CD4-positive, alpha-beta T cell treated with Interleukin-17A for 1 hour (primary cell): ENCODE measurements at places on chromosomes 1 and 21.
A peak's percentile ranks its signal among the peaks of the same experiment; 100 is the strongest.

DNA sequence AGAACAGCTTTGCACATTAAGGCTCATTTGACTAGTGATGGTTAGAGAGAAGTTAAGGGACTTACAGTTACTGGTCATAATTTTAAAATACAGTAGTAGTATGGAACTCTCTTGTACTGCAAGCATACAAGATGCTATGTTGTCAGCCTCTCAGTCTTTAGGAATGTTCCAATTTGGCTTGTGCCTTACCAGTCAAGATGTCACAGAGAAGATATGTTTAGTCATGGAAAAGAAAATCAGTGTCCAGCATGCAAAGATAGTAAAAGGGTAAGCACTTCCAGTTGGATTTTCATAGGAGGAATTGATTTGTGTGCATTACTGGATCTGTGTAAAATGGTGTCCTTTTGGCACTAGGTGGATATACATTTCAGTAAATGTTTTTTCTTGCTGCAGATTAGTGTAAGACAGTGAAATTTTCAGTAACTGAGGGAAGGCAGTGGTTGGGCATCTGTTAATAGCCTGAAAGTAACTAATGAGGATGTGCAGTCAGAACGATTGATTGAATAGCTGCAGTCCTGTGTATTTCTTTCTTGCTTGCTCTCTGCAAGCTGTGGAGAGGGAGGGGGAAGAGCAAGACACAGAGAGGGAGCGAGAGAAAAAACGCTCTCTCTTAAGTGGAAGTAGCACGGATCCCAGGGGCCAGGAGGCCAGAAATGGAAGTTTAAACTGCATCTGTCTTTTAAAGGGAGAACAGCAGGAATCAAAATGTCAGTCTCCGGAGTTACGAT, 108.2 kb downstream of the CLEC20A start:
- DNase-seq: no peak

DNA sequence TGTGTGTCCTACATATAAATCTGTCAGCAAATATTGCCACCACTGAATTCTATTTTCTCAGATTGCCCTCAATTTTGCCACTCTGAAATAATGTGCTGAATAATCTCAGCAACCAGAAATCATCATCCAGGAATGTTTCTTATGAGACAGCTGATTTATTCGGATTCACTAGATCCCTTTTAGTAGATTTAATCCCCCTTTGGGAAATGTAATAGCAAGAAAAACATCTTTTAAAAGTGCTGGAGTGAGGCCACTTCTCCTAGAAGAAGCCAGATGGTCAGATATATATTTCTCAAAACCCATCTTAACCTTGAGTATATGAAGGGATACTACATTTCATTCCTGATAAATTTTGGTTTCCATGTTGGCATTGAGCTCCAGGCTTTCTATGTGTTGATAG, 327.7 kb downstream of the SMYD3 start:
- DNase-seq: no peak

GRCh38 chr1:220943319-220943996, 64.2 kb downstream of the HLX start:
- no peak for DNase-seq

- DNase-seq: no peak
These were observed 16.7 kb upstream of the PLEKHA6 start for GRCh38 chr1:204376465-204376864.

GRCh38 chr1:240091614-240092300, at the start of gene FMN2:
FMN2 (plus strand) TSS chr1:240091883; CDS start chr1:240092110, 227 bp downstream.
- DNase-seq: no peak

GRCh38 chr1:48931506-48932192, 155.0 kb upstream of the BEND5 start:
- DNase-seq: no peak

- DNase-seq: no peak
These were observed 83.6 kb downstream of the GALNT2 start for GRCh38 chr1:230150615-230151014.

- DNase-seq: no peak
These were observed 38.6 kb upstream of the CPLANE2 start for GRCh38 chr1:16275591-16275990.

GRCh38 chr1:59556398-59556797, 258.4 kb upstream of the HOOK1 start:
- no peak for DNase-seq

GRCh38 chr1:71565831-71566230, 485.0 kb upstream of the ZRANB2 start:
- no peak for DNase-seq

GRCh38 chr1:57384284-57384683, 39.6 kb downstream of the DAB1 start:
- DNase-seq: no peak

DNA sequence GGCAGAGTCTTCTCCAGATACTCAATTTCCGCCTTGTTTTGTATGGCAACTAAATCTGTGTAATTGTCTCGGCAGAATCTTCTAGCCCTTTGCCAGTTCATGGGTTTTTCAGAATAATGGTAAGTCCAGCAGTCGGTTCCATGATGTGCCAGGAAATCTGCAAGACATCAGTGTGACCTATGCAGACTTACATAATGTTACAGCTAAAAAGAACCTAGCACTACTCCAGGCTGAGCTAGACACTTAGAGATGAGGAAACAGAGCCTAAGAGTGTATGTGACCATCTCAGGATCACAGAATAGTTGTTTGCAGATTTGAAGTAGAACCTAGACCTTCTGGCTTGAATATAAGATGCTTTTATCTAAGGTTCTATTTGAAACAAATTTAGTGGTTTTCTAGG, 2.8 kb downstream of the SELL start:
- peak; percentile 31 for DNase-seq

DNA sequence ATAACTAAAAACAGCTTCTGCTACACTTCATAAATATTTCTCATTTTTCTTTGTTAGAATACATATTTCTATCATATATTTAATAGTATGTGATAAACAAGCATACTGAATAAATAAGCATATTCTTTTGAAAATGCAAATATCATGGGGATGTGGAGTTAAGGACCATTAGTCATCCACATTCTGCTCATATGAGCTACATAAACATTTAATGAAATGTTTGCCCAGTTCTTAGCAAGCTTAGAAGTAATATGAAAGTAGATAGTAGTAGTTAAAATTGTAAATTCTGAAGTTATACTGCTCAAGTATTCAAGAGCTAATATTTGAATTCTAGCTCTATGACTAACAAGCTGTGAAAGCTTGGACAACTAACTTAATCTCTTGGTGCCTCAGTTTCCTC, 10.1 kb upstream of the GORAB start:
- no peak for DNase-seq

DNA sequence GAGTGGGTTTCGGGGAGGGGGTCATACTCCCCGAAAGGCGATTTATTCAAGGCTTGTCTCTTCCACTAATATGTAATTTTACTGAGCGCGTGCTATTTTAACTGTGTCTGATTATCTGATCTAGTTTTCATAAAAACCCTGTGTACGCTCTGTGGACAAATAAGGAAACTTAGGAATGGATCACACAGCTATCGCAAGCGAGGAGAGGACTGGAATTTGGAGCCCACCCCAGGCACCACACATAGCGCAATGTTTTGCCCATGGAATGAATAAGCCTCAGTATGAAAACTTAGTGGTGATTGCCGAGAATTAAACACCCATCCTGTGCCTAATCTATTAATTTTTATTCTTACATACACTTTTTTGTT, 9.8 kb upstream of the RAB42 start:
- no peak for DNase-seq

GRCh38 chr21:38376235-38376634, 119.4 kb downstream of the KCNJ15 start:
- no peak for DNase-seq

DNA sequence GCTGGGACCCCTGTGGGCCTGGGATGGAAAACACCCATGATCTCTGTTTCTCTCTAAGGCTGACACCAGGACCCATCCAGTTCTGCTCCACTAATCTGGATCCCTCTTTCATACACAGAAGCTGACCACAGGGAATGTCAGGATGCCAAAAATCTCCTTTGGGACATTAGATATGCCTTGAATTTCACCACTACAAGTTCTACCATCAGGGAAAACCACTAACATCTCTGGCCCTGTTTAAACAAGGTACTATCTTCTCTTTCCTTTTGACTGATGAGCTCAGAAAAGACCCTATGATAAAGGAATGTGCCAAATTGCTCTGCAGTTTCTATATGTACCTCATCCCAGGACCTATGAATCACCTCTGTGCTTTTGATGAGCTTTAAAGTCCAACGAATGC, 10.2 kb upstream of the PLXNA2 start:
- no peak for DNase-seq

GRCh38 chr1:24830680-24831272, 85.5 kb downstream of the CLIC4 start:
- peak; percentile 70 for DNase-seq

- DNase-seq: no peak
These were observed 4.5 kb upstream of the IFI16 start for GRCh38 chr1:159005161-159005560.

- no peak for DNase-seq
These were observed 208.5 kb upstream of the DAB1 start for GRCh38 chr1:57632401-57632800.

- no peak for DNase-seq
These were observed 15.0 kb upstream of the FCAMR start for GRCh38 chr1:206985162-206985749.

- no peak for DNase-seq
These were observed 13.7 kb downstream of the CD34 start for GRCh38 chr1:207897188-207897587.

DNA sequence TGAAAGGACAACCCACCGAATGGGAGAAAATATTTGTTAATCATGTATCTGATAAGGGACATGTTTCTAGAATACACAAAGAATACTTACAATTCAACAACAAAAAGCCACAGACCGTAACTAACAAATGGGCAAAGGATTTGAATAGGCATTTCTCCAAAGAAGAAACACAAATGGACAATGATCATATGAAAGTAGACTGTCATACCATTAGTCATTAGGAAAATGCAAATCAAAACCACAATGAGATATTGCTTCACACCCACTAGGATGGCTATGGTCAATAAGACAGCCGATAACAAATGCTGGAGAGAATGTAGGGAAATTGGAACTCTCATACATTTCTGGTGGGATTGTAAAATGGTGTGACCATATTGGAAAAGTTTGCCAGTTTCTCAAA, 367.2 kb upstream of the SGIP1 start:
- no peak for DNase-seq

DNA sequence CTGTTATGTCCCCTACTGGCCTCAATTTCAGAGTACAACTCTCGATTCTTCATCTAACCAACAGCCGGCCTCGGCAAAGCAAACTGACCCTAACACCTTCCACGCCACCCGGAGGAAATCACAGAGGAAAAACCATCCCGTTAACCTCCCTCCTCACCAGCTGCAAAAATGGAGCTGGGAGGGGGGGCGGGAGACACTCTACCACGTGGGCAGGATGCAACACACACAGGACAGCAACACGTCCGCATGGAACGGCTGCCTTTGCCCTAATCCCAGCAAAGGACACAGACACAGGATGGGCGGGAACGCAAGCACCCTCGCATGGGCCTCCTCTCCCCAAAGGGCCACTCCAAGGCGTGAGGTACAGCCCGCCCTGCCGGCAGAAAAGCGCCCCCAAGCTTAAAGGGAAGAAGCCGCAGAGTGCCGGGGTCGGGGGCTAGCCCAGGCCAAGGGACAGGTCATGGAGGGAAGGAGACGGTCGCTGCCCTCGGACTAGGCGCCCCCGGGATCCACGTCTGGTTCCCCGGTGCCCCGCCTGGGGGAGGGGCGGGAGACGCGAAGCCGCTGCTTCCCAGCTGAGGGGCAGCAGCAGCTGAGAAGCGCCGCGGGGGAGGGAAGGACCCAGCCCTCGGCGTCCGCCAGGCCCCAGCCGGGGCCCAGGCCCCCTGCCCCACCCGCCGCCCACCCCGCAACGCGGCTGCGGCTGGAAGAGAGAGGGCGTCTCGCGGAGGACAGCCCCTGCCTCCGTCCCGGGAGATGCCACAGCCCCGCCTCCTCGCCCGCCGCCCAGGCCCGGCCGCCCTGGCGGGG, 590 bp downstream of the FOXJ3 start:
- peak; percentile 30 for DNase-seq

DNA sequence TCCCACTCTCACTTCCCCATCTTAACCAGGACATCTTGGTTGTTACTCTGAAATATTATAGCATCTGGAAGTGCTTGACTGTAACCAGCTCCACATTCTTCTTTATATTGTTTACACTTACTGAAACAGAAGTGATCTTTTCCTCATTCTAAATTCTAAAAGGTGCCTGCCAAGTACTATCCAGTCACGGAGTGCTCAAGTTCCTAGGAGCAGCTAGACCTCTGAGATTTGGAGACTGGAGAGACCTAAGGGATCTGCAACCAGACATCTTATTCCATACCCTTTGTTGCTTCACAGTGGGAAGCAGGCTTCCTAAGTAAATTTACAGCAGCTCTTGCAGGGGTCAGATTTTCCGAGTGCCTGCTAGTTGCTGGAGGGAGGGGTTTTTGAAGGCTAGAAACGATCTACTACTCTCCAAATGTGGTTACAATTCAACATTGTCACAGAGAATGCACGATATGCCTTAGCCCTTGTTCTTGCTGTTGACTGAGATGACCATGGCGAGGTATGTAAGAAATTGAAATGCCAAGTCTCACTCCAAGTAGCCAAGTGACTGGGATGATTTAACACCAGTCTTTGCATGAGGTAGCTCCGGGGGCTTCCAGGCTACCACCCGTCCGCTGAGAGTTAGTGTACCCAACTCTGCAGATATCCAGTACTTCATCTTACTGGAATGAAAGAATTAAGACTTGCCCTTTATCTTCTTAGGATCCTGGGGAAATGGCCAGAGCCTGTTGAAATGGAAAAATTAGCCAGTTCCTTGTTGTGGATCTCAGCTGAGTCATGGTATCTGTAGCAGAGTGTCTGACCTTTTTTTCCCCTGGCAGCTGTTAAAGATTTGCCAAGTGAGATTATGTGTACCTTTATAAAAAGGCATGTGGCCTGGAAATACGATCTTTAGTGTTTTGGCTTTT, 150.8 kb downstream of the MAST2 start:
- DNase-seq: no peak
